MCF 10A (cell line): ENCODE measurements at places on chromosomes 6 and 20. TPM values are rescaled to one million over a fixed set of nuclear protein-coding genes. Genes with fewer than 3 reads are reported as not detected.

DNA sequence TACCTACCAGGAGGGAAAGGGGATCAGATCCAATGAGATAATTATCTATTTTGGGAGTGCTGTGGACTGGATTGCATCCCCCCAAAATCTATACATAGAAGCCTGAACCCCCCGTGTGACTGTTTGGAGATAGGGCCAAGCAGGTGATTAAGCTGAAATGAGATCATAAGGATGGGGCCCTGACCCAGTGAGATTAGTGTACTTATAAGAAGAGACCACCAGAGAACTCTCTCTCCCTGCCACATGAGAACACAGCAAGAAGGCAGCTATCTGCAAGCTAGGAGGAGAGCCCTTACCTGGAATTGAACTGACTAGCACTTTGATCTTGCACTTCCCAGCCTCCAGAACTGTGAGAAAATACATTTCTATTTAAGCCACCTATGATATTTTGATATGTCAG is 132.2 kb upstream of the NOX3 start:
- DNase-seq = no peak

- DNase-seq = peak; percentile 68
Observed at GRCh38 chr20:50843331-50844276, 48.7 kb downstream of the BCAS4 start.

DNA sequence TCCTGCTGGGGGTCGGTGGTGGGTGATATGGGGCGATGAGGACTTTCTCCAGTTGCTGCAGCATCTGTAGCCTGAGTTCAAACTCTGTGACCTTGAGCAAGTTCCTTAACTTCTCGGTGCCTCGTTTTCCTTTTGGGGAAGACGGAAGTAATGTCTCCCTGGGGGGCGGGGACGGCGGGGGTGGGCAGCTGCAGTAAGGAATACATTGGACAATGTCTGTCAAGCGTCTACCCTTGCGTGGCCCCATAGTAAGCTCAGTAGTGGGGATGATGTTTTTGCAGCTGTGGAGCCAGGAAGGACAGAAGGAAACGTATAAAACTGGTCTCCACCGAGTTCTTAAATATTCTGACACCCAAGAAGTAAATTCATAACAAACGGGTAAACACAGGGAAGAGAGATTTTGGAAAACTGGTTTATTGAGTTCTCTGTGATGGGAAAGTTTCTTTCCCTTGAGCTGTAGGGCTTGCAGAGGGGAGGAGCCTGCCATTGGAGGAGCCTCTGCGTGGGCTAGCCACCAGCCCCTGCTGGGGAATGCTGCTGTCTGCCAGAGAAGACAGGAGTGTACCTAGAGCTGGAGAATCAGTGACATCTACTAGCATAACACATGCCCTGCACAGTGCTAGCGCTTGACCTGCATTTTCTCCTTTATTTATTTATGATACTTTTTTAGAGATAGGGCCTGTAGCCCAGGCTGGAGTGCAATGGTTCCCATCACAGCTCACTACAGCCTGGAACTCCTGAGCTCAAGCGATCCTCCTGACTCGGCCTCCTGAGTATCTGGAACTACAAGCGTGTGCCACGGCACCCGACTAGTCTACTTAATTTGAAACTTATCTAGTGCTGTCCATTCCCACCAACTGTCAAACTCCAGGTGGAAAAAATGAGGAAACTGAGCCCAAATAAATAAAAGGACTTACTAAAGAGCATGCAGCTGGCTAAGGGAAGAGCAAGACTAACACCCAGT is 1.2 kb upstream of the ACSS1 start:
- no peak for DNase-seq

The TRIM27 gene
- 68.8 and 68.9 TPM in 2 replicates for total RNA-seq

The IL20RA gene
- 0.23 and 0.37 TPM in 2 replicates for total RNA-seq

The COQ3 gene
- 4.8 and 7.7 TPM in 2 replicates for total RNA-seq
